ENCODE measurements at places on chromosomes 11 and 22.

GRCh38 chr11:31640611-31641010 lies 131.0 kb downstream of the ELP4 start:
- no peak for DNase-seq

DNA sequence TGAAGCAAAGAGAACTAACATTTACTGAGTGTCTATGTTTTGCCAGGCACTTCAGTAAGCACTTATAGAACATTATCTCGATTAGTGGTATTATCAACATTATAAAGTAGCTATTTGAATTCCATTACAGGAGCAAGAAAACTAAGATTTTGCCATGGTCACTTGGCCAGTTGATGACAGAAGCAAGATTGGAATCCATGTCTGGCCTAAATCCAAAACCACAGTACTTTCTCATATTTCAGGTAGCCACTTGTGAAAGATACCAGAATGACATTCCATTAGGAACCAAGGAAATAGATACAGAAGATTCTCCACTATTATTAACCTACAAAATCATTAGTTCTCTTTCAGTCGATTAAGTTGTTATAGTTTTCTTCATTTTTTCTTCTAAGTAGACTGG lies 691.0 kb upstream of the API5 start:
- DNase-seq, result no peak

DNA sequence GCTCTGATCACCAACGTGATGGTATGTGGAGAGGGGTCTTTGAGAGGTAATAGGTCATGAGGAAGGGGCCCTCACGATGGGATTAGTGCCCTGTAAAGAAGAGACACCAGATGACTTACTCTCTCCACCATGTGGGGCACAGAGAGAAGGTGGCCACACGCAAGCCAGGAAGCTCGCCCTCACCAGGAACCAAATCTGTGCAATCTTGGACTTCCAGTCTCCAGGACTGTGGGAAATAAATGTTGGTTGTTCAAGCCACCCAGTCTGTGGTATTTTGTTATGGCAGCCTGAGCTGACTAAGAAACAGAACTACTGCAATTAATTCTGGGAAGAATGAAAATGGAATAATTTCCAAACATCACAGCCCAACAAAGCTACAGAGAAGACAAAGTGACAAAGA lies 117.5 kb downstream of the SNX19 start:
- DNase-seq, result no peak

DNA sequence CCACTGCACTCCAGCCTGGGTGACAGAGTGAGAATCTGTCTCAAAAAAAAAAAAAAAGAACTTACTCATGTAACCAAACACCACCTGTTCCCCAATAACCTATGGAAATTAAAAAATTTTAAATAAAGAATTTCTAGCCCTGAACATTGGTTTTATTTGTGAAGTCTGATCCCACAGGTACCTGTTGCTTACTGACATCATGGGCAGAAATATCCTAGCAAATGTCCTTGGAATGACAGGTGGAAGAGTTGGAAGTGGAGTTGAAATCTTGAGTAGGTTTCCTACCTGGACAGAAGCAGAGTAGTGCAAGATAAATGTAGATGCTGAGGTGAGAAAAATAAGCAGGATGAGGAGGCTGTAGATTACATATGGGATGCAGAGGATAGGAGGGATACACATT lies 17.2 kb downstream of the CD3D start:
- no peak for DNase-seq

- DNase-seq, result peak; percentile 30
Observed at GRCh38 chr11:112961146-112961668, at the start of gene NCAM1. TSS of gene NCAM1 (plus strand) at chr11:112961420.

DNA sequence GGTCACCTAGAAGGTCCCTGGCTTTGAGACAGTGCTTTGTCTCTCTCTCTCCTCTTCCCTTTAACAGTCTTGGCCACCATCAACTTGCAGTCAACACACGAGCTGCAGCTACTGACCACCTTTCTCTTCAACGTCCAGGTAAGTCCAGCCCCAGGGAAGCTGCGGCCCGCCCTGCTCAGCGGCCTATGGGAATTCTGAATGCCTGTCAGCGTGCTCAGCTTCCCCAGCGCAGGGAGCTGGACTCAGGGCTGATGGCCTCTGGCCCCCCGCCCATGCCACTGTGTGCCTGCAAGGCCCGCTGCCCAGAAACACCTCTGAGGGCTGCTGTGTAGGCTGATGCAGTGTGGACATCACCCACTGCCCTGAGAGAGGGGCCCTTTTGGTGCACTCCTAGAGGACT lies 32.5 kb downstream of the GLB1L2 start:
- DNase-seq, result no peak

GRCh38 chr22:43829904-43830851 lies 18.1 kb upstream of the EFCAB6 start:
- DNase-seq, result peak; percentile 15

DNA sequence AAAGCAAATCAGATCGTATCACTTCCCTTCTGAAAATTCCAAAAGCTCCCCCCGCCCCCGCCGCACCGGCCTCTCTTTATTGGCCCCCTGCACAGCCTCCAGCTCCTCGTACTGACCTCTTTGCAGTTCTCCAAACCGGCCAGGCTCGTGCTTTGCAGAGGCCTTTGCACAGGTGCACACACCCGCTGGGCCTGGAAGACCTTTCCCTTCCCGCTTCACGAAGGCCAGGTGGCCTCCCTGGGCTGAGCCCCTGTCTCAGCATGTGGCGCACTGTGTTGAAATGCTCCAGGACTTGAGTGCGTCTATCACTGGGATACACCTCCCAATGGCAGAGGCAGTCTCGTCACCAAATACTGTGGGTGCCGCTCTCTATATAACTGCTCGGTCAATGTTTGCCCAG lies 13.2 kb upstream of the ADA2 start:
- no peak for DNase-seq

DNA sequence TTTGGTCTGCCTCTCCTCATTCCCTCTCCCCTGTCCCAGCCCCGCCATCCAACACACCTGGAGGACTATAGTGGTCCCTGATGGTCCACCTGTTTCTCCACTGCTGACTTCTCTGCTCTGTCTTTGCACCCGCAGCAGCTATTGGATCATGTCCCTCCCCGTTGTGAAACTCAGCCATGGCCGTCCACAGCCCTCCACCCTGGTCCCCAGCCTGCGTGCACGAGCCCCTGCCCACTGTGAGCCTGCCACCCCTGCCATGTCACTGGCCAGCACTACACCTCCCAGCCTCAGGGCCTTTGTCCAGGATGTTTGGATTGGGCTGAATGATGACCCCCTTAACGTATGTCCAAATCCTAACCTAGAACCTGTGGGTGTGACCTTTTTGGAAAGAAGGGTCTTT lies 47.7 kb upstream of the SMIM38 start:
- DNase-seq, result no peak

- no peak for DNase-seq
Observed at GRCh38 chr11:8375932-8376331, 112.3 kb upstream of the LMO1 start.

- DNase-seq, result no peak
Observed at GRCh38 chr11:118224511-118225188, at the start of gene JAML. TSS of gene JAML (minus strand) at chr11:118225011. CDS start at chr11:118214866, 10,145 bp downstream.

Data from GM04503 (cell line).